ENCODE measurements at places on chromosomes 6 and 20. TPM values are rescaled to one million over a fixed set of nuclear protein-coding genes. Genes with fewer than 3 reads are reported as not detected.

Gene BANF2
- not detected for total RNA-seq

Gene HLA-DOB
- not detected for total RNA-seq

GRCh38 chr6:54058236-54058635, 53.0 kb upstream of the MLIP start:
- no peaks in the 10 kb centered on the region for H3K36me3 ChIP-seq
- DNase-seq, result no peak
- H3K27me3 ChIP-seq, result no peaks in the 10 kb centered on the region
- H3K4me3 ChIP-seq, result no peak overlapping the region
- H3K27ac ChIP-seq, result no peak overlapping the region
- H3K4me1 ChIP-seq, result peaks cover 12% of the 10 kb centered on the region

DNA sequence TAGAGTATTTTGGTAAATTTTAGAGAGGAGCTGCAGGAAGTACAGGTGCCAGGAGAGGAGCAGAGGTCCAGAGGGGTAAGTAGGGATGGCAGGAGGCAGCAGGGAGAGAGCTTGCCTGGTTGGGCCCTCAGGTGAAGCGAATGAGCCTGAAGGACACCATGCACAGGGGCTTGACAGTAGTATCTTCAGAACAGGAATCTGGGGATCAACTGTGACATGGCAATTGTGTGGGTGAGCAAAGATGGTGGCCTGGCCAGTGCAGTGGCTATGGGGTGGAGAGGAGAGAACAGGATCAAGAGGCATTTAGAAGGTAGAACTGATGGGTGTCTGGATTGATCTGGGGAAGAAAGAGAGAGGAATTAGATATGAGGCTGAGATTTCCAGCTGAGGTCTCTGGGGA, 68.7 kb upstream of the RNF24 start:
- no peak overlapping the region for H3K27ac ChIP-seq
- peaks cover 6% of the 10 kb centered on the region for H3K36me3 ChIP-seq
- peaks cover 6% of the 10 kb centered on the region for H3K27me3 ChIP-seq
- no peak for DNase-seq
- peaks cover 12% of the 10 kb centered on the region for H3K4me1 ChIP-seq

DNA sequence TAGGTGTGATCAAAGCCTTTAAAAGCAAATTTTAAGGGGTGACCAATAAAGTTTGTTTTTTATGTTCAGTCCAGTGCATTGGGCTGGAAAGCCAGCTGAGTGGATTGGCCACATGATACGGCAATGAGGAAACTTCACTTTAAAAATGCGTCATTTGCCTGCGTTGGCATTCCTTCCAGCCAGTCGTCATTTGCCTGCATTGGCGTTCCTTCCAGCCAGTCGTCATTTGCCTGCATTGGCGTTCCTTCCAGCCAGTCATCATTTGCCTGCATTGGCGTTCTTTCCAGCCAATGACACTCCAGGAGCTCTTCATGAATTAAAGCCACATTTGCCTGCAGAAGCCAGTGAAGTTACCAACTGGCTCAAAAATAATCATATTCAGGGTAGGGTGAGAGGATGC, 378.6 kb downstream of the SMOC2 start:
- no peaks in the 10 kb centered on the region for H3K36me3 ChIP-seq
- H3K27ac ChIP-seq, result no peak overlapping the region
- no peak for DNase-seq
